Caco-2 (cell line): ENCODE measurements at places on chromosomes 11 and 22.
A peak's percentile ranks its signal among the peaks of the same experiment; 100 is the strongest.

- no peak for DNase-seq
These were observed 537.4 kb upstream of the B3GAT1 start for GRCh38 chr11:134949121-134950090.

GRCh38 chr11:62680825-62681240 is 2.0 kb upstream of the UBXN1 start:
- peak; percentile 76 for DNase-seq

- DNase-seq, result no peak
These were observed 16.0 kb downstream of the TBX1 start for GRCh38 chr22:19776433-19777031.

- peak; percentile 48 for DNase-seq
These were observed 153.4 kb downstream of the CACNA1I start for GRCh38 chr22:39723899-39724351.

- DNase-seq, result no peak
These were observed 983 bp downstream of the EHF start for GRCh38 chr11:34621876-34622275.

- DNase-seq, result no peak
These were observed 249.1 kb downstream of the MIAT start for GRCh38 chr22:26906464-26906863.

- DNase-seq, result no peak
These were observed 13.1 kb downstream of the MS4A15 start for GRCh38 chr11:60769811-60770210.

DNA sequence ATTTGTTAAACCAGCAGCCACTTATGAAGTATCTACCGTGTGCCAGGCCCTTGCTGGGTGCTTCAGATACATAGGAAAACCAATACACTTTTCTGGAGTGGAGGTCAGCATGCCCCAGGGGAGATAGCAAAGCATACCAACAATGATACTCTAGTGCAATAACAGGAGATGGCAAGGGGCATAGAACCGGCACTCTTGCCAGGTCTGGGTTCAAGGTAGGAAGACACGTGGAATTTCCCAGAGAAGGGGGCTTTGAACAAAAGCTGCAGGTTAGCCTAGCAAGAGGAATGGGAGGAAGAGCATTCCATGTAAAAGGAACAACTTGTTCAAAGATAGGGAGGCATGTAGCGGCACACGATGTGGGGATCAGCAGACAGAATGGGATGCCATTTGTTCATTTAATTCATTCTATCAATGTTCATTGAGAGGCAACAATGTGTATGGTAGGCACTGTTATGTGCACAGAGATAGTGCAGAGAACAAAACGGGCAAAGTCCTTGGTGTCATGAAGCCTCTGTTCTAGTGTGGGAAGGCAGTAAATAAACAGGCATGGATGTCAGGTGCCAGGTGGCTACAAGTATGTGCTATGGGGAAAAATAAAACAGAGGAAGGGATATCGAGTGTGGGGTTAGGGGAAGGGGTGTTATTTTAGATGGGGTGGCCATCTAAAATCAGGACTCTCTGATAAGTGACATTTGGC is 162.6 kb upstream of the E2F8 start:
- DNase-seq, result no peak

DNA sequence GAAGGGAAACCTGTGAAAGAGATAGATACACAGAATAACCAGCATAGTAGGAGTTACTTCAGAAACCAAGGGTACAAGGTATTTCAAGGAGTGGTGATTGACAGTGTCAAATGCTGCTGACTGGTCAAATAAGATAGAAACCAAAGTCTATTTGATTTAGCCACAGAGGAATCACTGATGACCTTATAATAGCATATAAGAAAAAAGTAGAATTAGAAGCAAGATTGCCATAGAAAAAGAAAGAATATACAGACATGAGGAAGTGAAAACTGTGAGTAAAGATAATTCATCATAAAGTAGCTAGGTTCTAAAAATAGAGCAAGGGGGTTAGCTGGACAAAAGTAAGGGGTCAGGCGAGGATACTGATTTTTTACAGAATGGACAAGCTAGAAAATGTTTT is 14.2 kb downstream of the ZBTB44 start:
- no peak for DNase-seq

DNA sequence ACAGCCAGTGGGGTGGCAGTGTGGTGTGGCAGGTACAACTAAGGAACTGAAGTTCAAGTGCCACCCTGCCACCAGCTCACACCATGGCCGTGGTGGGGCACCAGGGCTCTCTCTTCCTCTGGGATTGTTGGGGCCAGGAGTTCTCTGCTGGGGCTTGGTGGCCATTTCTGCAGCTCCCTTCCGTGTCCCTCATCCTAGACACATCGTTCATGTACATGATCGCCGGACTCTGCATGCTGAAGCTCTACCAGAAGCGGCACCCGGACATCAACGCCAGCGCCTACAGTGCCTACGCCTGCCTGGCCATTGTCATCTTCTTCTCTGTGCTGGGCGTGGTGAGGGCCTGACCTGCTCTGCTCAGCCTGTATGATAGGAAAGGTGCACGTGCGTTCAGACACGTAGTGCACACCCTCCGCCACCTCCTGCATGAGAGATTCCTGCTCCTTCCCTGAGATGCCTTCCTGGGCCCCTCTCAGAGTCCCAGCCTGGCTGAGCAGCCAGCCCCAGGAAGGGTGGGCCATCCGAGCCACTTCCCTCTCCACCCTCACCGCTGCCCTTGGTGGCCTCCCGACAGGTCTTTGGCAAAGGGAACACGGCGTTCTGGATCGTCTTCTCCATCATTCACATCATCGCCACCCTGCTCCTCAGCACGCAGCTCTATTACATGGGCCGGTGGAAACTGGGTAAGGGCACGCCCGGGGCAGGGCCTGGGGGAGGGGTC is 7.3 kb upstream of the TAGLN start:
- peak; percentile 42 for DNase-seq

GRCh38 chr11:32244453-32244852 is 153.6 kb downstream of the RCN1 start:
- no peak for DNase-seq

- no peak for DNase-seq
These were observed 1.7 kb upstream of the XBP1 start for GRCh38 chr22:28801845-28802594.

GRCh38 chr11:11135820-11136476 is 217.1 kb downstream of the CSNK2A3 start:
- no peak for DNase-seq

- peak; percentile 80 for DNase-seq
These were observed 12.3 kb downstream of the STARD10 start for GRCh38 chr11:72781313-72782080.

DNA sequence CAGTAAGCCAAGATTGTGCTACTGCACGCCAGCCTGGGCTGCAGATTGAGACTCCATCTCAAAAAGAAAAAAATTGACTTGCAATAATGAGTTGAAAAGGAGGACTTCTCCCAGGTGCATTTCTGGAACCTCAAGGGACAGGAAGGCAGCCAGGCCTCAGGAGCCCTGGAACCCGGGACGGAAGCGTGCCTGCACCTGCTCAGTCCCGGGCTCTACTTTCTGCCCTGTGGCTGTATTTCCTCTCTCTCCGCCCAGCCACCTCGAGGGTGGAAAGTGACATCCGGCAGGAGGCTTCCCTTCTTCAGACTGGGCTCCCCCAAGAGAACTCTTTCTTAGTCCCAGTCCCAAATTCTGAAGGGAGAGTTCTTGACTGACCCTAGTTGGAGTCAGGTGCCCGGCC is 20.2 kb upstream of the GAL start:
- no peak for DNase-seq

- no peak for DNase-seq
These were observed 105.0 kb upstream of the RAG2 start for GRCh38 chr11:36703055-36703404.

- no peak for DNase-seq
These were observed 48.4 kb downstream of the SFI1 start for GRCh38 chr22:31544481-31545480.

DNA sequence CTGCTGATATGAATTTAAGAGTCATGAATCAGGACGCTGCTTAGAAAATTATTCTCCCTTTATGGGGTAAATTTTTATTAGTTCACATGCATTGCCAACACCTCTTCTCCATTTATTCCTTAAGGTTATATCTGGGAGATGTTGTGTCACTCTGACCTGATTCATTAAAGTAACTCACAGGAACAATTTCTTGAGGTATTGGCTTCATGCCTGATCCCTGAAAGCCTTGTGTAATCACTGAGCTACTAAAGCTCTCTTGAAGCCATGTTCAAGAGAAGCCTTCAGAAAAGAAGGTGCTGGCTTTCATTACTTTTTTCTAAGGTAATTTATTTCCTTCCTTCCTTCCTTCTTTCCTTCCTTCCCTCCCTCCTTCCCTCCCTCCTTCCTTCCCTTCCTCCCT is 420.6 kb downstream of the RAB38 start:
- DNase-seq, result no peak

- no peak for DNase-seq
These were observed 287.2 kb downstream of the TMEM135 start for GRCh38 chr11:87324817-87325489.

DNA sequence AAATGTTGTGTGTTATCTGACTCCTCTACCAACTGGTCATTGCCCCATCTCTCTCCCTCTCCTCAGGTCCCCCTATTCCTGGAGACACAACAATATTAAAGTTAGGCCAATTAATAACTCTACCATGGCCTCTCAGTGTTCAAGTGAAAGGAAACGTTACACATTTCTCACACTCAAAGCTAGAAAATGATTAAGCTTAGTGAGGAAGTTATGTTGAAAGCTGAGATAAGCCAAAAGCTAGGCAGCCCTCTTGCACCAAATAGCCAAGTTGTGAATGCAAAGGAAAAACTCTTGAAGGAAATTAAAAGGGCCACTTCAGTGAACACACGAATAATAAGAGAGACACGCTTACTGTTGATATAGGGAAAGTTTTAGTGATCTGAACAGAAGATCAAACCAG is 6.9 kb downstream of the DLG2 start:
- DNase-seq, result no peak

- no peak for DNase-seq
These were observed 14.2 kb upstream of the APOA1 start for GRCh38 chr11:116851626-116852025.

- DNase-seq, result no peak
These were observed 47.7 kb upstream of the GAB2 start for GRCh38 chr11:78465169-78465942.

DNA sequence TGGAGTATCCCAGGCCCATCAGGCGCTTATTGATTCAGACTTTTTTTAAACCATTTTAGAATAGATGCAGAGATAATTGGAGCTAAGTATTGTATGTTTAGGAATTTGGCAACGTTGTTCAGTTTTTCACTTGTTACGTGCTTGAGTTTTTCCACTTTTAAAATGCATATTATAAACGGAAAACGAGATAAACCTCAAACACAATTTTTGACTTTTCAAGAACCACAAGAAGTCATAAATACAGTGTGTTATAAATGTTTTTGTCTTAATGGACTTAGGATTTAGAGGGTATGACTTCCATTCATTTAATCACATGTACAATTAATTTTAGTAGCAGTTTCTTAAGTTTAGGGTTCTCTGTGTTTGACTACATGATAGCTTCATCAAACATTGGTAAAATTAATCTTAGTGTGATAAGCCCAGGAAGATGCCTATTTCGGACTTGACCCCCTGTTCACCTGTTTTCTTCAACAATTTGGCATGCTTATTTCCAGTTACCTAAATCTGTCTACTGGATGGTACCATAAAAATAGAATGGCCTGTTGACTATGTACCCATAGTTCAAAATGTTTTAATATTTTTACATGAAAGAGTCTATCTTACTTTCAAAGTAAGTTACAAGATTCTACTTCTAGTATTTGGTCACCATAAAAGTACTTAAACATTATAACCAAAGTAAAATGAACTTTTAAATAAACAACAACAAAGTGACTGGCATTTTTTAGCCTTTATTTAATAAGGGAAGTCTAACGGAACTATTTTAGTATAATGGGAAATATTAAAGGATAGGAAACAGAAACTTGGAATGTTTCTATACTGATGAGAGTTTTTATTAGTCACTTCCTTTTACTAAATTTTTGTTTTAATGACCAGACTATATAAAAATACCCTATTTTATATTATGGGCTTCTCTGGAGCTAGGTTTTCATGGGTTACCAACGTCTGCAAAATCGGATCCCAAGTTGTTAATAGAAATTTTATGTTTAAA is 1.4 kb downstream of the ZC3H12C start:
- no peak for DNase-seq

DNA sequence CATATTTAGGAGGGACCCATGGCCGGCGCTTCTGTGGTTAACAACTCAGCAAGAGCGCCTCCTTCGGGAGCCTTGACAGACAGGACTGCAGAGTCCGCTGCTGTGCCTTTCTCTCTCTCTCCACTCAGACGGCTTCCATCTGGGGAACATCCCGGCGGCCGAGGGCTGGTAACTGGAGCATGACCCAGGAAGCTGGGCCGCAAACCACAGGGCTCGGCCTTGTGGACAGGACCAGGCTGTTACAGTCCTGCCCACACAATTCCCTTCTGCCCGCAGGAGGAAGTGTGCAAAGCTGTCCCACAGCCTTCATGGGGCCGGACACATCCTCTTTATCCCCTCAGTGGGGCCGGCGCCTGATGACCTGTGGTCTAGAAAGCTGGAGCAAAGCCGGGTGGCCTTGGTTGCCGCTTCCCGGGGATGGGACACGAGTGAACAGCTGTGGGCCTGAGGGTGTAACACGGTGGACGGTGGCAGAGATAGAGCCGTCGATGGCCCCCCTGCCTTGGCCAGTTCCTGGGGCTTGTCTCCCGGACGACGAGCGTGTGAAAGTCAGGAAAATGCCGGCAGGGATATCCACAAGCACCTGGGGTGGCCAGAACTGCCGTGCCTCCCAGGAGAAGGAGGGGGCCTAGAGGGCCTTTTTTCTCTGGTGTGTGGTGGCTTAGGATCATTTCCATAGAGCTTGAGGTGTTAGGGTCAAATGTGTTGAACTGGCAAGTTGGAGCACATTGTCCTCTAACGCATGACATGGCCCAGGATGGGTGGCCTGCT is 50.1 kb downstream of the FBLN1 start:
- no peak for DNase-seq

GRCh38 chr11:46427364-46427763 is 35.8 kb upstream of the CHRM4 start:
- no peak for DNase-seq

DNA sequence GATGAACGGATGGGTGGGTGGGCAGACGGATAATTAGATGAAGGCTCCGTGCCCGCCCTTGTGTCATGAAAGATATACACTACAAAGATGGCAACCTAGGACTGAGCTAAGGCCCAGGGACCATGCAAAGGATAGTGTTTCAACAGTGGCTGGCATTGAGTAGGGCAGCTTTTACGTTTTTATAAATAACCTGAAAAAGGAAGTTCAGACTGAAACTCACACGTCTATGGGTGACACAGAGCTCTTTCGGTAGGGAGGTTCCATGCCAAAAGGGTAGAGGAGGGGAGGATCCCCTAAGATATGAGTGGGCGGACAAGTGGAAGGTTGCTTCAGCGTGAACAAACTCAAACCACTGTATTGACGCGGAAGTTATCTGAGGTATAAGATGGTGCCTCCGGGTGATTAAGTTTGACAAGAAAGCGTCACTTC is 90.5 kb downstream of the UBASH3B start:
- DNase-seq, result no peak

GRCh38 chr22:19729507-19729906 is 6.2 kb downstream of the GP1BB start:
- no peak for DNase-seq

- DNase-seq, result no peak
These were observed 1.6 kb upstream of the TRIM29 start for GRCh38 chr11:120139316-120140069.

GRCh38 chr11:80163011-80163410 is 722.2 kb upstream of the TENM4 start:
- peak; percentile 18 for DNase-seq
